Activated CD8-positive, alpha-beta memory T cell treated with anti-CD3 and anti-CD28 coated beads, Interleukin-2, amount 50 U/mL, for 4 hours (primary cell): ENCODE measurements at places on chromosomes 12 and 14.

DNA sequence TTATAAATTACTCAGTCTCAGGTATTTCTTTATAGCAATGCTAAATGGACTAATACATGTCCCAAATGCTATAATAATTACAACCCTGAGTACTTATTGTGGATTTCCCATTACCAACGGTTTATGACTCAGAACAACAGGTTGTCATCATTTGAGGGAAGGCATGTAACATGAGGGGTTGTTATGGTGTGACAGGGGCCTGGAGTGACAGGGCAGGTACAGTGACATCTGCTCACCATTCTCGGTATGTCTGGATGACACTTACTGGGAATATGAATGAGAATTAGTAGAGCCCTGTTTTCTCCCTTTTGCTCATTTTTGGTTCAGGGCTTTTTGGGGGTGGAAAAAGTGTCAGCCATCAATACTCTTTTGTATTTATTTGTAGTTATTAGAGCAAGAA lies 36.2 kb upstream of the FERMT2 start:
- no peak for DNase-seq

DNA sequence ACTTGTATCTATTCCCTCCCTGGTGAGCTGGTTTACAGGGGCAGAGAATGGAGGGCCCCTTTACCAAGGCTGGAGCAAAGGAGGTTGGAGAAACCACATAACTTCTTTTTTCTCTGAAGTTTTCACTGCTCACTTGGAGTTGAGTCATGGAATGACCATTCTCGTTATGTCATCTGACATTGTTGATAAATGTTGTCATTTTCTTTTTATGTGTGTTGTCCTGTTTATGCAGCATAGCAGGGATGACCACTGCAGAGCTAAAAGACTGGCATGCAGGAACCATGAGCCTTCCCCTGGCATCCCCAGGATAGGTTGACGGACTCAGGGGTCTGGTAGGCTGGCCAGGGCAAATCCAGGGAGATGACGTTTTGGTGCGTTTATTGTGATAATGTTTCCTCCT lies 256.8 kb upstream of the DDHD1 start:
- DNase-seq: no peak

- DNase-seq: no peak
These were observed 55.0 kb upstream of the PCED1B start for GRCh38 chr12:47024463-47024862.

GRCh38 chr12:58727521-58727920 lies 192.8 kb downstream of the LRIG3 start:
- DNase-seq: no peak

GRCh38 chr12:29429999-29430715 lies 49.2 kb upstream of the ERGIC2 start:
- no peak for DNase-seq

DNA sequence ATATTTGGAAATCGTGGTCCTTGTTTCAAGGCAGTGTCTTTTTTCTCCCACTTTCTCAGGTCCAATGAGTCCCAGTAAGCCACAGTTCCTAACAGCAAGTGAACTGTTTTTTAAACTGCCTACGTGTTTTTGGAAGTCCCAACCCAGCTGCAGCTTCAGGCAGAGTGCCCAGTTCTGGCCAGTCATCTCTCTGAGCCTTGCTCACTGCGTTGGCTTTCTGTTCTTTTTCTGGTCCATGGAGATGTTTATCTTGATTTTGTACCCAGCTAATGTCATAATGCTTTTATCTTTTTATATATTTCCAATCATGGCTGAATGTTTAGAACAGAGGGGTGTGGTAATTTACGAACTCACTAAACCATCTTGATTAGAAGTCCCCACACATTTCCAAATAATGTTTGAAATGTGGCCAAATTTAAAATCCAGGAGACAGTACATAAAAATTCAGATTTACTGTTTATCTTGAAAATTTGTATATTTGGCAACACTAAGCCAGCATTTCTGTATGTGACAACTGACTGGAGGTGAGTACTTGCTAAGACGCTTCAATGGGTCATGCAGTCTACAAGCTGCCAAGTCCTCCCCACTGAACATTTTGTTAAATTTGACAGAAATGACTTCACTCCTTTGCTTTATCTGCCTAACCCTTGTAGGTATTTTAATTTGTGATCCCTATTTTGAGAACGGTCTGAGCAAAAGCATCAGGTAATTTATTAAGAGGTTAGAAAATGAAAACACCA lies 46.1 kb upstream of the OTOGL start:
- DNase-seq: no peak

GRCh38 chr14:55699131-55700057 lies 119.4 kb downstream of the KTN1 start:
- no peak for DNase-seq

GRCh38 chr12:127119600-127120140 lies 1147.3 kb upstream of the TMEM132C start:
- no peak for DNase-seq

DNA sequence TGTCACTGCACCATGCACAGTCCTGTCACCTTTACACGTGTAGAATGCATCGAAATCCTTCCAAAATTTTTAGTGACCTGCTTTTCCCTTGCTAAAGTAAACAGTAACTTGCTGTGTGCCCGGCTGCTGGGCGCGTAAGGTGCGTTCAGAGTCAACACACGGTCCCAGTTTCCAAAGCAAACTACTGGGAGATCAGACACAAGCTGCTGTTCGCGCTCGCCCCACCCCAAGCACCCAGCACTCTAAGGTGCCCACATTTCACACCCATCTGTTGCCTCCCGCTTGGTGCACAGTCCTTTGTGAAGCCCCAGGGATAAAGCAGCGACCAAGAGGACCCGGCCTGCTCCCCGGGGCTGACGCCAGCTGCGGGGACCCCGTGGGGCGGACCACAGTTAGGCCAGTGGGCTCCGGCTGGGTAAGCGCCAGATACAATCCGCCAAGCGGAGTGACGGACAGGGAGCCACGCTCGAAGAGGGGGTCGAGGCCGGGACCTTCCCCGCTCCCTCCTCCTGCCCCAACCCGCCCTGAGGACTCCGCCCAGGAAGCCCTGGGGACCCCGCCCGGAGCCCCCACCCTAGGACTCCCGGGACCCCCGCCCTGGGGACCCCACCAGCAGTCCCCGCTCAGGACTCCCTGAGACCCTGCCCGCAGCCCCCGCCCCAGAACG lies 633 bp downstream of the STX2 start:
- no peak for DNase-seq

DNA sequence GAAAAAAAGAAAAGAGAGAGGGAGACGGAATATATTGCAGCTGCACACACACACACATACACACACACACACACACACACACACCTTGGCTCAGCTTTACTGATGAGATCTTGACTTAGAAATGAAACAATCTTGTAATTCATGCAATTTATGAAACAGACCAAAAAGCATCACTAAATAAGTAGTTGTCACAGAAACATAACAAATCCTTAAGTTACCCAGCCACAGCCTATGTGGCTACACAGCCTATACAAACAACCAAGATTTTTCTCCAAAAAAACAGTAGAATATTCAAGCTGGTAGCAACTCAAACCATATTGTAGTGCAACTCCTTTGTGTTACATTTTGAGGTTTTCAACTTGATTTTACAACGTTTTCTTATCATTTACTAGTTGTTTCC lies 37.9 kb upstream of the GNG2 start:
- DNase-seq: no peak

DNA sequence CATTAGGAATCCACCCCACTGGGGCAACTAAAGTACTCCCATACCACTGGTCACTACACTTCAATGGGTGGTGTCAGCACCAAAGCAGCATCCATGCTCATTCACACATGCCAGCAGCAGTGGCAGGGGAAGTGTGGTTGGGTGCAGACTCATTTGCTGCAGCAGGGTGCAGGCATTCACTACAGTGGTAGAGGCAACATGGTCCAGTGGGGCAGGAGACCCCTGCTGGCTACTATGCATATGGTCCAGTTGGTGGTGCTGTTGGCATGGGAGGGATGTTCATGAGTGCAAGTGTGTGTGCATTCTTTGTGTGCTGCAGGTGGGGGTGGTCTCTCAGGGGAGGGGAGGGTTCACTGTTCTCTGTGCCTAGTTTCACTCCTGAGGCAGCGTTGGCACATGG lies 908.4 kb upstream of the NOVA1 start:
- no peak for DNase-seq

DNA sequence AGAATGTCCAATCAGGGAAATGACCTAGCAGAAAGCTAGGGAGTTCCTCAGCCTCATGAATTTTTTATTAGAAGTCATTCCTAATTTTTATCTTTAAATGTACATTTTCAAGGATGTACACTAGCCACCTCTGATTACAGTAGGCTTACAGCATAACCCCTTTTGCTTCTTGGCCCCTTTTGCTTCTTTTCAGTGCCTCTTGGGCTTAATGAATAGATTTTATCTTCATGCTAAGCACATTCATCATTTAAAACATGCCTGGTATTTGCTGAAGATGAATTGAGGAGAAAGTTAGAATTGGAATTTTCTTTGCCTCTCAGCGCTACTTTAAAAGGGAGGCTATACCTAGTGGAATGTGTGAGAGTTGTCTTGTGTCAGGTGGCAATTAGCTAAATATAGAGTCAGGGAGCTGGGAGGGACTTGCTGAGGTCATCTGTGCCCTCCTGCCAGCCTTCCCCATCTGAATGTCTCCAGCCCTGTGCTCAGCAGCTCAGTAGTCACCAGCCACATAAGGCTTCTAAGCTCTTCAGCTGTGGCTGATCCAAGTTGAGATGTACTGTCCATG lies 132.1 kb downstream of the SAMD4A start:
- no peak for DNase-seq

DNA sequence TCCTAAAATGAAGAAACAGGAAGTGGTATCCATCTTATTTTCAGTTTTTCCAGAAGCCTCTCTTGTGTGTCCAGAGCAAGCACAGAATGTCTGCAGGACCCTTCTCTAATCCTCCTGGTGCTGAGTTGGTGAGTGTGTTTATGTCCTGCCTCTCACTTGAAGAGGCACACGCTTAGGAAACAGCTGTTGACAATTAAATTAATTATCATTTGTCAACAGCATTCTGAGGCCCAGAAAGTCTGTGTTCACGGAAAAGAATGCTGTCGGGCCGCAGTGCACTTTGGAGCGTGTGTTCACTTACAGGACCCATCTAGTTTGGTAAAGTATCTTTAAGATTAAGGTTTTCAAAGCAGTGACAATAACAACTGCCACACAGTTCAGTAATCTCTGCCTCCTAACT lies 70.5 kb downstream of the LMNTD1 start:
- DNase-seq: no peak

GRCh38 chr14:28759653-28760313 lies 6.8 kb upstream of the FOXG1 start:
- DNase-seq: no peak

DNA sequence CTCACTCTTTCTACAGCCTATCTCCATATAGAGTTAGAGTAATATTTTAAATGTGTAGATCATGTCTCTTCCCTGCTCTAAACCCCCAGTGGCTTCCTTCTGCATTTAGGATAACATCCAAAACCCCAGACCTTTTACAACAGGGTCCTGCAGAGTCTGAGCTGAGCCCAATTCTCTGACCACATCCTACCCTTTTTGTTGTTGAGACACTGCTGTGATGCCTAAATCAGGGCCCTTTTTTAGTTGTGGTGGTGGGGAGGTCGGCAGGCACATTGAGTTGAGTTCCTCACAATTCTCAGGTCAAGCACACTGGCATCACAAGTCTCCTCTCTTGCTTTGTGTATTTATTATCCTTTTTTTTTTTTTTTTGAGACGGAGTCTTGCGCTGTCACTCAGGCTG lies 1.8 kb upstream of the DDX47 start:
- no peak for DNase-seq

DNA sequence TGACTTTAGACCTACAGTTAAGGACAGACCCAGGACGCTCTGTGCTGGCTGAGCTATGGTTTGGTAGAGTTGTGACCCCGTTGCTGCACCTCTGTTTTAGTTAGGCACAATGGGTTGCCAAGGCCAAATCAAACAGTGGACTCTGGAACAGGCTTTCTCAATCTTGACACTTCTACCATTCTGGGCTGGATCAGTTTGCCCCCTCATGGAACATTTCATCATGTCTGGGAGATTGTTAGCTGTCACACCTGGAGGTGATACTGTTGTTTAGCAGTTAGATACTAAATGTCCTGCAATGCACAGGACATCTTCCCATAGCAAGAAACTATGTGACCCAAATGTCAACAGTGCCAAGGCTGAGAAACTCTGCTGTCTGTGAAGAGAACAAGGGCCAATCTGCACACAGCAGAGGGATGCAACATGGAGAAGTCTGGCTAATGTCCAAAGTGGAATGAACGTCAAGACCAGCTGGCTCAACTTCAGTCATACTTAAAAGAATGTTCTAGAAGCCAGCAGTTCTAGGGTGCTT lies 65.6 kb upstream of the DICER1 start:
- DNase-seq: no peak

DNA sequence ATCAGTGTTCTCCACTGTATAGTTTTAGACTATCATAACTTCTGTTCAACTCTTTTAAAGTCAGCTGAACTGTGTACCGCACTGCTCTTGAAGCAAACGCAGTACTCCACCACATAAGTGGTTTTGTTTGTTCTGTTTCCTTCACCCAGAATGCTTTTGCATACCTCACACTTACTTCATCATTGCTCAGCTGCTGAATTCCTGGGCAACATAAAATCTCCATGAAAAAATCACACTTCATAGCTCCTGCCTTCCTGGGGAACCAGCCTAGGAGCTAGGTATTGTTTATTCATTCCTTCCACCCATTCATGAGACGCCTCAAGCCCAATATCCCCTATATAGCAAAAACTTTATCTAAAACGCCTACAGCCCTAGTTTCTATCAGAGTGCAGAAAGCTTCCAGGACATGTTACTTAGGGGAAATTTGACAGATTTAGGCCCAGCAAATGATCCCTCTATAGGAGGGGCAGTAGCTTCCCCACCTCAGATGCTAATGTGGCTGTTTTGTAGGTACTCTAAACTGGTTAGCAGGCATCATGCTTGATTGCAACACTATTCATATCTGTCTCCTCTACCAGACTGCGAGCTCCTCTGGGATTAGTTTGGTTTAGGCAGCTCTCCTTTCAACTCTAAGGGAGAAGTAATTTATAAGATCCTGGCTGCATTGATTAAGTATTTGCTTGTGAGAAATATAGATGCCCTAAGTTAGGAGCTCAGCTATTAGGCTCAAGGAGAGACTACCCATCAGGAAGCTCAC lies 44.5 kb downstream of the LRRC9 start:
- no peak for DNase-seq

GRCh38 chr14:79077096-79077495 lies 906.9 kb downstream of the NRXN3 start:
- DNase-seq: no peak

DNA sequence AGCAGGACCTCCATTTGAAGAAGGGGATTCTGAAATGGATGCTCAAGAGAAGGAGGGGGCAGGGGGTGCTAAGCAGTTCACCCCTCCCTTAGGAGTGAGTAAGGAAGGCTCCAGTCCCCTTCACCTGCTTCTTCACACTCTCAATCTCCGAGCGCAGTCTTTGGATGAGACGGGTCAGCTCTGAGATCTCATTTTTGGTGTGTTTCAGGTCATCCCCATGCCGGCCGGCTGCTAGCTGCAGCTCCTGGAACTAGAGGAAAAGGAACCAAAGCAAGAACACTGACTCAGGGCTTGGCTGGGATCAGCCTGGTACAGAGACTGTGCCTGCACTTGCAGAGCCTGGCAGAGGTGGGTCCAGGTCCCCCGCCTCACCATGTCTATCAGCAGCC lies 7.3 kb downstream of the KRT73 start:
- DNase-seq: no peak
